ENCODE measurements at places on chromosomes 1 and 21. TPM values are rescaled to one million over a fixed set of nuclear protein-coding genes. Genes with fewer than 3 reads are reported as not detected.
A peak's percentile ranks its signal among the peaks of the same experiment; 100 is the strongest.

The HIVEP3 gene
- 1.8 TPM for total RNA-seq

The CRABP2 gene
- 190 TPM for total RNA-seq

DNA sequence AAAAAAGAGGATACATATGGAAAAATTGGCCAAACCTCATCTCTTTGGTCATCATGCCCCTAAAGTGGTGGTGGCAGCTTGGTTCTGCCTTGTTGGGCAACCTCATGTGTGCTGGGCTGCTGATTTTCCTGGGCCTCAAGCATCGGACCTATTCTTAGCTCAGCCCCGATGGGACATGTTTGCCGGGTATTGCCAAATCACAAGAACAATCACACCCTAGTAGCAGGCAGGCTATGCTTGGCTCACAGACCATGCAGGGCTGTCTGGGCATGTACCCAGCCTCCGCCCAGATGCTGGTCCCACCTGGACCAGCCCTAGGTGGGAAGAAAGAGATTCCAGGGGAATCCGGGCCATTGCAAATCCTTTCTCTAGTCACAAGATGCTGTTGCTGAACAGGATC is 189.4 kb upstream of the FGGY start:
- DNase-seq = no peak

DNA sequence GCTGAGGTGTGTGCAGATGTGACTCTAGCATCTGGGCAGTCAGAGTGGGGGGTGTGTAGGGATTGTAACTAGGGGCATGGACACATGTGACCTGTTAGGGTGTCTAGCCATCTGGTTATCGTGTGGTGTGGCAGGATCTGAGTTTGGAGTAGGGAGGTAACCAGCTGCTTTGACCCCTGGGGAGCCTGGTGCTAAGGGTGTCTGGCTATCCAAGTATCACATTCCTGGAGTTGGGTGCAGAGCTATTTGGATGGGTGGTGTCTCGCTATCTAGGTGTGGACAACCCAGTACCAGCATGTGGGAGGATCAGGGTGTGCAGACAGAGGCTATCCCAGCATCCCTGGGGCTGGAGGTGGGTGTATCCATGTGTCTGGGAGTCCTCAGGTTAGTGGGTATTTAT is 4.7 kb downstream of the PTPRU start:
- DNase-seq = no peak

GRCh38 chr1:71019233-71019969 is 28.2 kb downstream of the PTGER3 start:
- no peak for DNase-seq

The S100A7A gene
- total RNA-seq = not detected

The SPATC1L gene
- total RNA-seq = 35.5 TPM

DNA sequence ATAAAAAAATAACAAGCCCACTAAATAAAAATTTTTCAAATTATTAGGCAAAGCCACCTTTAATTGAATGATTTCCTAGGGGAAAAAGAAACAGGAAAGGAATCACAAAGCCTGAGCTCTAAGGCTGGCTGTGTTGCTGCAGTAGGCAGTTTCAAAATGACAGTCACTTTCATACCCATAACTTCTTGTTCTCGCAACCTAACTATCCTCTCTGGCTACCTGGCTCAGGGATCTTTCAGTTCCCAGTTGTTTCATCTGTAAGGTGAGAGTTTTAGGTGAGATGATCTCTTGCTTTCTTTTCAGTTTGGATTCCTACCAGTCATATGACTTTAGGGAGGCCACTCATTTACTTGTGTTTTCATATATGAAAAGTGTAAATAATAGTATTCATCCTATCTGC is 226.1 kb downstream of the ASTN1 start:
- no peak for DNase-seq

The C1orf115 gene
- total RNA-seq = 5.8 TPM

The KCNJ9 gene
- total RNA-seq = not detected

The POLR3GL gene
- 11.6 TPM for total RNA-seq

DNA sequence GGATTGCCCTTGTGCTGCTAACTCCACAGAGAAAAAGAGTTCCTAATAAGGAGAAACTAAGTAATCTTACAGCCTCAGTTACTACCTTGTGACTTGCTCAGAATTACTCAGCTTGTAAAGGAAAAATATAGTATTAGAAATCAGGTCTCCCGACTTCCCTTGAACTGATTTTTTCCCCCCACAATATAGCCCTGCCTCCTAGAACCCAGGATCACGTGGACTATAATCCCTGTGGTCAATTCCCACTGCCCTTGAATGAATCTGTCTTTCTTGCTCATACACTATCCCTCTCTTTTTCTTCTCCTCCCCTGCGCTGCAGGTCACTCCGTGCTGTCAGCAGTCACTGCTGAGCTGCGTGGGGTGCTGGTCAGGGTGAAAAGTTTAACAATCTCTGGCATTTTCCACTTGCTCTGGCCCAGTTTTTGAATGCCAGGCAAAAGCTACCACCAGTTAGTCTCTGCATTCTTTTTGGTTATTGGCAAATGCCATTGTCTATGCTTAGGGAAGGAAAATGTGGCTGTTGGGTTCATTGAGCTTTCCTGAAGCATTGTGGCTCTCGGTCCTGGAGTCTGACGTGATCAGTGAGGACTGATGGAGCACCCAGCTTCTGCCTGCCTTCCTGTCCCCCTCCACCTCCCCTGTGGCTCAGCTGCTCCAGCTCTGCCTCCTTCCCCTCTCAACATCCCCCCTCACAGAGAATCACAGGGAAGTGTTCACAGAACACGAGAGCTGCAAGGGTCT is 1.9 kb upstream of the MYOC start:
- DNase-seq = no peak

The ATP1A4 gene
- 0.74 TPM for total RNA-seq

DNA sequence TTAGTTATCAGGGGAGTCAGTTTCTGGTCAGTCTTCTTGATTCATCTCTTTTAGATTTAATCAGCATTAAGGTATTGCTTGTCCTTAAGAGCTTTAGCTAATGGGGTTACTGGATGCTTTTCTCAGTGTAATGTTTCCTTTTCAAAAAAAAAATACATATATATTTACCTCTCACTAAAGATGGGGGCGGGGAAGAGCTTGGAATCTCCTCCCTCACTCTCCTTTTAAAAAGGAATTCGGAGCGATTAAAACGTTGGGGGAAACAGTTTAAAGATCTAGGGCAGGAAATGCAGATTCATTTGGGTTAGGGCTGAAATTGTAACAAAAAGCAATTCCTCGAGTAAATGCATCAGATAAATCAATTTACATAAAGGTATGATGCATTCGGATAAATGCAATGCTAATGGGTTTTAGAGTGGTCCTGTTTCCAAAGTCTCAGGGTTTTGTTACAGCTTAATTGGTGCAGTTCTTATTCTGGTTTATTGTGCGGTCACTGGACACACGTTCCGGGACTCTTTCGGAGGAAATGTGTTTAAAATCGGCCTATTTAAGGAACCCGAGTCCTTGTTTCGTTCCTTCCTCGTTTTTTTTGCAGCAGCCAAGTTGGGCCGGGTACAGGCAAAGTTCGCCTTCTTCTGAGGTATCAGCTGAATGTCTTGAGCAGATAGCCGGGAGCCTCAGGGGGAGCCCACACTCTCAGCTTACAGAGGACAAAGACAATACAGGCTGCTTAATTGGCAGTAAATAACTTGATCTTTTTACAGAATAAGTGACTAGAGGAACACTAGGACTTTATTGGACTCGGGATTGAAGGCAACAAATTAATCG is 1.6 kb downstream of the LMO4 start:
- peak; percentile 67 for DNase-seq

The SLAMF7 gene
- not detected for total RNA-seq

DNA sequence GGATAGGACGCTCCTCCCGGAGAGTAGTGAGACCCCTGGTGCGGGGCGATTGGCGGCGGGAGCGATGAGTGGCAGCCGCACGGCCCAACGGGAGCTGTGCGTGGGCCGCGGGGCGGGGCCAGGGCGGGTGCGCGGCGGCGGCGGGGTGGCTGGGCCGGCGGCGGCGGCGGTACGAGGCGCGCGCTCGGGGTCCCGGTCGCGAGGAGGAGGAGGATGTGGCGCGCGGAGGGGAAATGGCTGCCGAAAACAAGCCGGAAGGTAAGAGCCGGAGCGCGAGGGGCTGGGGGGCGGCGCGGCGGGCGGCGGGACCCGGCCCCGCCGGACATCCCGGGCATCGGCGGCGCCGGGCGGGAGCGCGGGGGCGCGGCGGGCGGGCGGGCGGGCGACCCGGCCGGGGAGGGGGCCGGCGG is at the start of gene CAMTA1:
Gene CAMTA1, plus strand, starts transcription at position 137 of the 410 bp plus-strand sequence. Its CDS starts 77 bp downstream, at position 214.
- no peak for DNase-seq

GRCh38 chr1:24871306-24871901 is 58.7 kb downstream of the RUNX3 start:
- DNase-seq = peak; percentile 32

DNA sequence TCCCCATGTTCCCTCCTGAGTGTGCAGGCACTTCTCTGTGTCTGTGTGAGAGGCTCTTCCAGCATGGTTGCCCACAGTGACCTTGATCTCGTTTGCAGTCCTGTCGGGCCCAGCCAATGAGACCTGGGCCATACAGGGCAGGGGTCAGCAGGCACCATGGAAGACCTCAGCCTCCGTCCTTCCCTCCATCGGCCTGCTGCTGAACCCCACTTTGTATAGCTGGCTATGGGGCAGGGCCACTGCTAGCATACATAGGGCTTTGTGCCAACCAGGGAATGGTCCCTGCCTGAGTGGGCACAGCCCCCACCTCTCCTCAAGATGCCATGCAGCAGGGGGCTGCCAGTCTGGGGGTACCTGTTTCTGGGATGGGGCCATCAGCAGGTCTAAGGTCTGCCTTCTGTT is 3.8 kb downstream of the C1orf35 start:
- peak; percentile 22 for DNase-seq

- no peak for DNase-seq
Measured at GRCh38 chr1:218926631-218927030, 247.0 kb upstream of the LYPLAL1 start.

The TAGLN2 gene
- 242 TPM for total RNA-seq

DNA sequence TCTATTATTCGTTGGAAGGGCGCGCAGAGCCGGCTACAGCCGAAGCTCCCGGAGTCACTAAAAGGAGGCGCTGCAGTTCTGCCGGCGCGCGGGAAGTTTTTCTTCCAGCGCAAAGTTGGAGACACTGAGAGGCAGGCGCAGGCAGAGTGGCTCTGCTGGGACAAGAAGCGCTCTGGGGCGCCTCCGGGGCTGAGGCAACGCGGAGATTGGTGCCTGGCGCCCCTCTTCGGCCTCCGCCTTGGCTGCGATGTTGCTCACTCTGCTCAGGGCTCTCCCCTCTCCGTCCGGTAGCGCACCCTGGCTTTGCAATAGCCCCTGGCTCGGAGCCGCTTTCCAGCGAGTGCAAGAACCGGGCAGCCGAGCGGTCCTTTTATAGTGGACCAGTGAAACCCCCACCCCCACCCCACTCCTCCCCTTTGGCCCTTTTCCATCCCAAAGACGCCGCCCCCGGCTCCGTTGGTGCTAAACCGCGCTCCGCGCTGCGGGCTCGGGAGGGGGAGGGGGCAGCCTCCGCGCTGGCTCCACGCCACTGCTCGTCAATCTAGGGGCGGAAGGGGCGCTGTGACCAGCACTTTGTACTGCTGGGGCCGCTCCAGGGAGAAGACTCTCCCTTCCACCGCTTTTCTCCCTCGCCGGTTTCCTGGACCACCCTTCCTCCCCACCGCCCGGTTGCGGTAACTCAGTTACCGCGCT is at the start of gene ADAMTS1:
Gene ADAMTS1, minus strand, starts transcription at position 344 of the 693 bp plus-strand sequence. CDS start 455 bp downstream, outside the sequence.
- DNase-seq = peak; percentile 89

DNA sequence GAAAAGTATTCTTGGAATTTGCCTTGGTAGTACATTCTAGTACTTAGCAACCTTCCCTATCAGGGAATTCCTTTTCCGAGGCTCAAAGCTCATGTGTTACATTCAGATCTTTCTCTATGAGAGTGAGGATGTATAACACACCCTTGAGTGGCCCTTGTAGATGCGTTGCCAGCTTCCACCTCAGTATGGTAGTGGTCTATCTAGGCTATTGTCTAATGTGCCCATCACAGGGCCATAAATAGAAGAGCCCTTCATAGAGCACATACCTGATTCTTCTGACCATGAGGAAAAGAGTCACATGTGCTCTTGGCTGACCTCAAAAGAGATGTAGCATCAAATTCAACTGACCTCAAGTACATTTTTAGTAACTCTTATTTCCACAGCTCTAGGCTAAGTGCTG is 14.0 kb upstream of the ZC3H11B start:
- DNase-seq = no peak

- no peak for DNase-seq
Measured at GRCh38 chr21:34830386-34831170, 161.8 kb downstream of the CLIC6 start.

- DNase-seq = no peak
Measured at GRCh38 chr1:246537887-246538286, 28.2 kb downstream of the TFB2M start.

DNA sequence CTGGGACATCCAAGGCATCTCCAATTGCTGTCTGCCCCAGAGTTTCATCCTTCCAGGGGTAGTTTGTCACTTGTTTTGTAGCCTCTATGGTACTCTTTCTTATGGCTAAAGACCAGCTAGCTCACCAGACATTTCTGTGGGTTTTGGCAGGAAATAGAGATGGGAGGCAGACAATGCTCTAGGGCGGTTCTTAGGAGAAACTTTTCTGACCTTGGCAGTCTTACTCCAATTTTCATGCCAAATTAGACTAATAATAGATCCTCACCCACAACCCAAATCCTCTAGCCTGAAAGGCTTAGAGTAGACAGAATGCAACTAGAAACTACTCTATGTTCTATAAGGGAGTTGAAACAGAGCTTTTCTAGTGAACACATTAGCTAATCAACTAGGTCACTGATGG is 69.8 kb downstream of the LRIG2 start:
- DNase-seq = no peak

The NEXN gene
- 0.90 TPM for total RNA-seq

- no peak for DNase-seq
Measured at GRCh38 chr1:101183388-101183699, 53.5 kb upstream of the S1PR1 start.

The RHBDL2 gene
- 0.03 TPM for total RNA-seq
